ENCODE measurements at places on chromosomes 5 and 9. TPM values are rescaled to one million over a fixed set of nuclear protein-coding genes. Genes with fewer than 3 reads are reported as not detected.
A peak's percentile ranks its signal among the peaks of the same experiment; 100 is the strongest.

DNA sequence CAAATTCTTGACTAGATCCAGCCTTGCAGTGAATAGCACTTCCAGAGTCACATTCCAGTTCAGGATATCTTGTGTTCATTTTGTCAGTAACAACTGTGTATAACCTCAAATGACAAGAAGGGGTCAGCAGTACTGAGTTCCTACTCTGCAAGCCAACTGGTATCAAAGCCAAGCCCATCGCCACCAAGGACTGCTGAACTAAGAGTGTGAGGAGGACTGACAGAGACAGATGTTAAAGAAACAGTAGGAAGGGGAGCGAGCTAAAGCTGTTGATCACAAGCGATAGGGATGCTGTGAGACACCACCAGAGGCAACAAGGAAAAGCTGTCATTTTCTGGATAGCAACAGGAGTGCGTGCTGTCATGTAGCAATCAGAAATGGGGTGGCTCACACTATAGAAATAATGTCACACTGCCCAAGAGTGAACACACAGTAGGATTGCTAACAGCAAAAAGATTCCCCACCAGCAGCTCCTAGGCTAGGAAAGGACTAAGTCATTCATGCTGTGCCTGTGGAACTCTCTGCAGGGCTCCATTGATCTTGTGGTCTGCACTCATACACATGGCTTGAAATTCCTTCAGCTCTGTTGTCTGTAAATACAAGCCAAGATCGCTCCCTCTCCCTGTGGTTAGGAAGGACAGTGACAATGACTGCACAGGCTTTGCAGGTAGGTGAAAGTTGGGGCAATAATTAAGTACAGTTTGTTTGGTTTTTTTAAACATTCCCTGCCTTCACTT lies 658.6 kb downstream of the NR2F1-AS1 start:
- H3K27me3 ChIP-seq, result no peaks in the 10 kb centered on the region
- DNase-seq, result no peak
- H3K27ac ChIP-seq, result no peak overlapping the region
- no peak overlapping the region for H3K4me3 ChIP-seq
- no peaks in the 10 kb centered on the region for H3K36me3 ChIP-seq
- H3K4me1 ChIP-seq, result no peaks in the 10 kb centered on the region

GRCh38 chr5:105924366-105924765 lies 1746.4 kb downstream of the EFNA5 start:
- H3K4me1 ChIP-seq, result no peaks in the 10 kb centered on the region
- H3K36me3 ChIP-seq, result no peaks in the 10 kb centered on the region
- no peak for DNase-seq
- no peak overlapping the region for H3K4me3 ChIP-seq
- no peak overlapping the region for H3K27ac ChIP-seq

DNA sequence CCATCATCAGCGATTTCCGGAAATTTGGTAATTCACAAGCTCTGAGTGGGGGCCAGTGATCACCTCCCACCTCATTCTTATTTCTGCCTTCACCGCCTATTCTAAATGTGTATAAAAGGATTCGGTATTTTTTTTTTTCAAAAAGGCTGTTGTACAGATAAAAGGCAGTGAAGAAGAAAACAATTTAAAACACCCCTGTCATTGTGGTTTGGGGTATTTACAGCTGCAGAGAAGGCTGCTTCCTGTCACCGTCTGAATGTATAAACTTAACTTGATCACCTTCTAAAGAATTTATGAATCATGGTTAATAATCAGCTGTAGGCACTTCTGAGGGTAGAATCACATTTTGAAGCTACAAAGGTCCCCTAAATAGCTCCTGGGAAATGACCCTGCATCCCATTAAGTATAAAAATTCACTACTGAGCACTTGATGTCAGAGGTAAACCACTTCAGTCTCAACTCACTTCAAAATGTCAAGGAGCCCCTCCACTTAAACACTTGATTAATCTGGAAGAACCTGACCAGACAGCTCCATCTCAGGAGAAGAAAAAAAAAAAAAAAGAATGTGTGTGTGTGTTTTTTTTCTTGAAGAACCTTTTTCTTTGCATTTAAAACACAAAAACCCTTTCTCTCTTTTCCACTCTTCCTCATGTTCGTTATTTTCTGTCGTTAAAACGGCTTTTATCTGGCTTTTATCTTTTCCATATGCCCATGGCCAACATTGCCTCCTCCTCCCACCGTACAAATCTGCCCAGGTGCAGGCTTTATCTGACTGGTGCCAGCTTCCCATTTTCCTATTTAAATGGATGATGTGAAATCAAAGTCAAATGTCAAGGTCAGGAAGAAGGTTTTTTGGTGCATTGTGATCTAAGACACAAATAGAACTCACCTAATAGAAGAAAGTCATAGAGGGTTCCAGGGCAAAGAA lies 291.2 kb downstream of the IRX1 start:
- no peak overlapping the region for H3K27ac ChIP-seq
- H3K4me3 ChIP-seq, result no peak overlapping the region
- DNase-seq, result no peak
- no peaks in the 10 kb centered on the region for H3K36me3 ChIP-seq
- H3K4me1 ChIP-seq, result peaks cover 9% of the 10 kb centered on the region

DNA sequence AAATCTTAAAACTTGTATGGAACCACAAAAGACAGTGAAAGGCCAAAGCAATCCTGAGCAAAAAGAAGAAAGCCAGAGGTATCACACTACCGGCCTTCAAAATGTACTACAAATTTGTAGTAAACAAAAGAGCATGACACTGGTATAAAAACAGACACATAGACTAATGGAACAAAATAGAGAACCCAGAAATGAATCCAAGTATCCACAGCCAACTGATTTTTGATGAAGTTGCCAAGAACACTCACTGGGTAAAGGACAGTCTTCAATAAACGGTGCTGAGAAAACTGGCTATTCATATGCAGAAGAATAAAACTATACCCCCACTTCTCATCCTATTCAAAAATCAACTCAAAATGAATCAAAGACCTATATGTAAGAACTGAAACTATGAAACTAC lies 390.1 kb downstream of the PRELID2 start:
- no peak overlapping the region for H3K27ac ChIP-seq
- no peaks in the 10 kb centered on the region for H3K4me1 ChIP-seq
- no peaks in the 10 kb centered on the region for H3K36me3 ChIP-seq

DNA sequence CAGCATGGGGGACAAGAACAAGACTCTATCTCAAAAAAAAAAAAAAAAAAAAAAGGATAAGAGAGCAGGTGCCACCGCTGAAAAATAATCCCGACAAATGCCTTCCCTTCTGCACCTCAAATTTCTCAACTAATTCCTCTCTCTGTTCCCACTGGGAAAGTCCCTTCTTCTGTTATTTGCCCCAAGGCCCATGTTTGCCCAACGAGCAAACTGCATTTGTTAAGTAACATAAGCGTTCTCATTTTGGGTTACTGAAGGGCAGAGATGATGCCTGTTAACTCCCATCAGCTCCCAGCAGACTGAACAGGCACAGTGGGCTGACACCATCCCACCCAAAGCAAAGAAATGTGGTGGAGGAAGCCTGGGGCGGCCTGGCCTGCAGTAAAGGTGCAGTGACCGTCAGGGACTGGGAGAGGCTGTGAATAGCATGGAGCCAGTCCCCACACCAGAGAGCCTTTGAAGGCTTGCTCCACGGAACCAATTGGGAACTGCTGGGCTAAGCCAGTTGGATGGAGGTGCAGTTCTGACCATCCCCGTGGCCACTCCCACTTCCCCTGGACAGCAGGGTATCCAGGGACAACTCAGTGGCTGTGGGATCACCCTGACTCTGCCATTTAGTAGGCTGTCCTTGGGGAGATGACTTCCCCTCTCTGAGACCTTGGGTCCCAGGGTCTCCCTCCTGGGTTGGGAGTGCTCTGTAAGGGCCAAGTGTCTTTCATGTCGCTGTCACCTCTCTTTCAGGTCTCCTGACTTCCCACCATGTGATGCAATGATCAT lies 149.7 kb upstream of the IER5L start:
- no peaks in the 10 kb centered on the region for H3K27me3 ChIP-seq
- peaks cover 10% of the 10 kb centered on the region for H3K36me3 ChIP-seq
- peaks cover 24% of the 10 kb centered on the region for H3K4me1 ChIP-seq
- peak overlapping the region; percentile 52 for H3K27ac ChIP-seq

DNA sequence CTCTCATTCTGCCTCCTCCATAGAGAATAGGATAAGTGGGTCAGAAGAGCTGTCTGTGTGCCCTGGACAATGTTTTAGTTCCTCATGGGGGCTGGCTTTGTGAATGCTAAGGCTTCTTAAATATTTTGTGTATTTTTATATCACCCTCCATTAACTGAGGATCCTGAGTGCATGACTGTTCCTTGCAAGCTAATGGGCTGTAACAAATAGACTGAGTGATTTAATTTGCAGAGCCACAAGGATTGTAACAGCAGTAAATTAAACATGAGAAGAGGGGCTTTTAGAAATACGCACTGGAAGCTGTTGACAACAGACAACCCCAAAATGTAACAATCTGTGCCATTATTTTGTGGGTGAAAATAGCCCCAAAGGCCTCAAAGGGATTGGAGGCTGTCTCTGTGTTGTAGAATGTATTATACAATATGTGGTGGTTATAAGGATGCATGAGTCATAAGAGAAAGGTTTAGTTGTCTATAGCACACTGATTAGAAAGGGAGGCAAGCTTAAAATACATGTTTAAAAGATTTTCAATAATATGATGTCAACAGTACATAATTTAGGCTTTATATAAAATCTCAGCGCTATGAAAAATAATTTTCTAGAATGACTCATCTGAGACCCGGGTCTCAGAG lies 152.7 kb upstream of the ACTBL2 start:
- H3K27ac ChIP-seq, result no peak overlapping the region
- DNase-seq, result no peak
- no peaks in the 10 kb centered on the region for H3K36me3 ChIP-seq
- no peaks in the 10 kb centered on the region for H3K4me1 ChIP-seq
- H3K4me3 ChIP-seq, result no peak overlapping the region

DNA sequence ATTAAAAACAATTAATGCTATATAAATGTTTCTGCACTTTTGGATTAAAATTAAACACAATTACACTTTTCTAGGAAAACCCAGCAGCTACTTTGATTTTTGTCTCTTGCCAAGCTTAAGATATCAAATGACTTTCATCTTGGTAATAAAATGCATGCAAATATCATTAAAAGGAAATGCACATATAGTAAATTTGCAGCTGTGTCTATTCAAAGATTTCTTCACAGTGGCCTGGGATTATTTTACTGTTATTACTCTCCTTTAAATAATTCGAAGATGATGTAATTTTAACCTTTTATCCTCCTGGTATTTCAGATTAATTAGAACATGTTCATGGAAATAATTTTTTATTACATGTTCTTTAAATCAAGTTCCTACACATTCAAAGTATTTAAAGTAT lies 529.5 kb upstream of the RGMB start:
- DNase-seq, result no peak
- no peak overlapping the region for H3K27ac ChIP-seq
- H3K36me3 ChIP-seq, result no peaks in the 10 kb centered on the region
- H3K27me3 ChIP-seq, result no peaks in the 10 kb centered on the region

DNA sequence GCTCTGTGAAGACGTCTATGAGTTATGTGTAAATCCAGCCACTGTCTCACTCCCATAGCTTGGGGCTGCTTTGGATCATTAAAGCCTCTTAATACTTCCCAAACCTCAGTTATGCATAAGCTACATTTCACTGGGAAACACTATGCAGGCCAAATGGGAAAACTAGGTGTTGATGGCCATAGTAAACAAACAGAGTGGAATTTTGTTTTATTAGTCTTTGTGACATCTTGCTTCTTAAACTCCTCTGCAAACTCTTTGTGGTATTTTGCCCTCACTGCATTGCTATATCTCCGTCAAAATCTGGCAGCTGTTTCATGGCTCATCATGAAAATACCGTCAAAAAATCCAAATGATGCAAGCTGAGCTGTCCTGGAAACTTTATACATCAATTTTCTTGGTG lies 167.2 kb upstream of the HMHB1 start:
- H3K27me3 ChIP-seq, result no peaks in the 10 kb centered on the region
- no peak overlapping the region for H3K27ac ChIP-seq
- no peak for DNase-seq
- H3K4me3 ChIP-seq, result no peak overlapping the region
- no peaks in the 10 kb centered on the region for H3K4me1 ChIP-seq

- peaks cover 52% of the 10 kb centered on the region for H3K4me1 ChIP-seq
- H3K4me3 ChIP-seq, result peak overlapping the region; percentile 96
- H3K27ac ChIP-seq, result peak overlapping the region; percentile 96
- peaks cover 5% of the 10 kb centered on the region for H3K36me3 ChIP-seq
- no peak for DNase-seq
- H3K27me3 ChIP-seq, result no peaks in the 10 kb centered on the region
Measured at GRCh38 chr9:71911908-71912335, 483 bp downstream of the C9orf85 start.

- no peak for DNase-seq
- H3K27ac ChIP-seq, result no peak overlapping the region
- H3K4me3 ChIP-seq, result no peak overlapping the region
- no peaks in the 10 kb centered on the region for H3K36me3 ChIP-seq
- H3K27me3 ChIP-seq, result peaks cover 12% of the 10 kb centered on the region
Measured at GRCh38 chr9:76996700-76997099, 22.8 kb upstream of the FOXB2 start.

GRCh38 chr5:116600876-116601275 lies 26.3 kb upstream of the SEMA6A start:
- no peaks in the 10 kb centered on the region for H3K4me1 ChIP-seq
- no peaks in the 10 kb centered on the region for H3K36me3 ChIP-seq
- H3K27ac ChIP-seq, result no peak overlapping the region
- peaks cover 8% of the 10 kb centered on the region for H3K27me3 ChIP-seq

GRCh38 chr5:124878583-124879342 lies 132.3 kb upstream of the ZNF608 start:
- H3K36me3 ChIP-seq, result no peaks in the 10 kb centered on the region
- no peak for DNase-seq
- no peak overlapping the region for H3K4me3 ChIP-seq

- DNase-seq, result no peak
- H3K36me3 ChIP-seq, result no peaks in the 10 kb centered on the region
- H3K4me1 ChIP-seq, result peaks cover 6% of the 10 kb centered on the region
- no peak overlapping the region for H3K27ac ChIP-seq
Measured at GRCh38 chr5:82168294-82168693, 109.9 kb downstream of the RPS23 start.

- DNase-seq, result no peak
- H3K4me1 ChIP-seq, result no peaks in the 10 kb centered on the region
- H3K27ac ChIP-seq, result no peak overlapping the region
- H3K36me3 ChIP-seq, result no peaks in the 10 kb centered on the region
- peaks cover 17% of the 10 kb centered on the region for H3K27me3 ChIP-seq
Measured at GRCh38 chr5:58088941-58089340, 370.9 kb downstream of the PLK2 start.

IL5 gene
- total RNA-seq, result not detected

NEUROG1 gene
- not detected for total RNA-seq

SH2D3C gene
- total RNA-seq, result 21.5 TPM

ISL1 gene
- not detected for total RNA-seq

ADGRV1 gene
- total RNA-seq, result not detected

CLIC3 gene
- not detected for total RNA-seq

TLX3 gene
- not detected for total RNA-seq

DRD1 gene
- total RNA-seq, result not detected

INSL4 gene
- not detected for total RNA-seq

LCN12 gene
- total RNA-seq, result 0.84 TPM

F12 gene
- 5.6 TPM for total RNA-seq

All from activated naive CD8-positive, alpha-beta T cell treated with anti-CD3 and anti-CD28 coated beads for 36 hours (primary cell).